ENCODE measurements at places on chromosomes 2 and 18.

DNA sequence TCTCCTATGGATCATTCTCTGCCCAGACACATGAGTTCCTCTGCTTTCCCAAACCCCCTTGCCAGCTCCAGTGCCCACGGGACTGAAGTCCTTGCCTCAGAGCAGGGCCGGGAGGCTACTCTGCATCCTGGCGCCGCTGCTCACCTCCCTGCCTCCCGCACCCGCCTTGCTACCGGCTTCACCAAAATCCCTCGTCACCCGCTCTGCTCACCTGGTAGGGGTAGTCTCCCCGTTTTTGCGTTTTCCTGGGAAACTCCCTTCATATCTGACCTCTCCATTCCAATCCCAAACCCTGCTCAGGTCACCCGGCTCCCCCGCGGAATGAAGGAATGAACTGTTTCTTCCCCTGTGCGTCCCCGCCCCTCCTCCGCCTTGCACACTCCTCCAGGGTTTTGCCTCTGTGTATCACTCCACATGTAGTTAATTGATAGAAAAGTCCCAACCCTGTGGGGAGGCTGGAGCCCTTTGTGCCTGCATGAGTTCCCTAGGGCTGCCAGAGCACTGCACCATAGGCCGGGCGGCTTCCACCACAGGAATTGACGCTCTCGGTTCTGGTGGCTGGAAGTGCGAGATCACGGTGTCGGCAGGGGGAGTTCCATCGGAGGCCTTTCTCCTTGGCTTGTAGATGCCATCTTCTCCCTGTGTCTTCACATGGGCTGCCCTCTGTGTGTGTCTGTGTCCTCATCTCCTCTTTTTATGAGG, 2.0 kb upstream of the DGKD start:
- DNase-seq: no peak

GRCh38 chr2:44135771-44136170, 32.9 kb upstream of the PPM1B start:
- DNase-seq: no peak

- no peak for DNase-seq
These were observed 2.7 kb upstream of the SLC66A3 start for GRCh38 chr2:11152591-11152990.

GRCh38 chr2:8217468-8218030, 464.3 kb upstream of the ID2 start:
- no peak for DNase-seq

DNA sequence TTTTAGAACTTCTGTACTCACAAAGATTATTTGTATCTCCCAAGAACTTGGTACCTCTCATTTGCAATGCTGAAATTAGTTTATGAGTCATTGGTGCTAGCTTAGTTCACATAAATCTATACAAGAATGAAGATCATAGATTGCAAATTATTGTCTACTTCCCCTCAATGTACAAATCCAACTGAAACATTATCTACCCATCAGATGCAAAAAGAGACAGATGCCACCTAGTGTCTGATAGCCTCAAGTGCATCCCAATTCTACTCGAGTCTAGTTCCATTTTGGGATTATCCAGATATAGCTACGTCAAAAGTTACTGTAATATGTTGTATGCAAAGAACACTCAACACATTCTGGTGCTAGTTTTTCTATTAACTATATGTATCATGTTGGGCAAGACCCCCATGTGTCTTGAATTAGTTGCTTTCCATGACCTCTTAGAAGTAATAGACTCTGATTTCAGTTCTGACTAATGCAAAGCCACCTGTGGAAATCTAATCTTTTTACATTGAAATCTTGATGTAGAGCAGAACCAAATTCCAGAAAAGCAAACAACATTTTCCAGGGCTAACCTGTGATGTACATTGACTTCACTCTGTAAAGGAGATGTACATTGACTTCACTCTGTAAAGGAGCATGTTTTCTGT, 210.0 kb downstream of the RBM43 start:
- DNase-seq: no peak

GRCh38 chr2:95372845-95373244, 29.7 kb upstream of the FAHD2A start:
- DNase-seq: peak; percentile 83

DNA sequence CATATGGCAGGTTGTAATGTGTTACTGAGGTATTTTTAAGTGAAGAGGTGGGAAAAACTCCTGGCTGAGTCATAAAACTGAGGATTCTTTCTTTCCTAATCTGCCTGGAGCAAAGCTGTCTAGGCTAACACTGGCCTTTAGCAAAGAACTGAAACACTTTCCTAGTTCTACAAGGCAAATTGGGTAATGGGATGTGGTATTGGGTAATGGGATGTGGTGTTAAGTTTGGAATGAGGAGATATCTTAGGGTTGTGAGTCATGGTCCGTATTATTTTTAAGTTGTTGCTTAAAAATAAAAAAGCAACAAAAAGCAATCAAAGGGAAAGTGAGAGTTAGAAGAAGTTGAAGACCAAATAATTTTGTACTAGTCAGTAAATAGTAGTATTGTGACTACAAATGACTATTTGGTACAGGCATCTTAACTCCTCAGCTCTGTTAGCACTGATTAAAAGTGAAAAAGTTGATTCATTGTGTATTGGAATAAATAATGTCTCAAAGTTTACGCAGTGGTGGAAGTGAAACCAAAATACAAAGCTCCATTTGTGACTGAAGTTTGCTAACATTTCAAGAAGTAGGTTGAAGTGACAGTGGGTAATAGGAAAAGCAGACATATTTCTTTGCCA, 216.8 kb downstream of the CAMKMT start:
- DNase-seq: no peak

DNA sequence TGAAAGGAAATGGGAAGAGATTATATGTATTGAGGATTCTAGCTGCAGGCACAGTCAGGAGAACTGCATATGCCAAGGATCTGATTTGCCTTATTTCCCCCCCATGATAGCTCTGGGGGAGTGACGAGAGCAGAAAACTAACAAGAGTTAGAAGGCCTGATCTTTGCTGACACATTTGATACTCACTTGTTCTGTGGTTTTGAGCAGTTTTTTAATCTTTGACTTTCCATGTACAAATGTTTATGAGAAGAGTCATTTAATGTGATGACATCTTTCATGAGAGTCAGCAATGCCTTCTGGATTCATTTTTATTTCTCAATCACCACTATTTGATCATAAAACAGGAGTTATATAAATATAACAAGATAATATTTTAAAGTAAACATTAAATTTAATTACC, 12.7 kb upstream of the SERPINB7 start:
- no peak for DNase-seq

GRCh38 chr2:208373460-208374089, 33.0 kb upstream of the PTH2R start:
- no peak for DNase-seq

GRCh38 chr18:24051031-24051947, 36.7 kb downstream of the TTC39C start:
- DNase-seq: no peak

DNA sequence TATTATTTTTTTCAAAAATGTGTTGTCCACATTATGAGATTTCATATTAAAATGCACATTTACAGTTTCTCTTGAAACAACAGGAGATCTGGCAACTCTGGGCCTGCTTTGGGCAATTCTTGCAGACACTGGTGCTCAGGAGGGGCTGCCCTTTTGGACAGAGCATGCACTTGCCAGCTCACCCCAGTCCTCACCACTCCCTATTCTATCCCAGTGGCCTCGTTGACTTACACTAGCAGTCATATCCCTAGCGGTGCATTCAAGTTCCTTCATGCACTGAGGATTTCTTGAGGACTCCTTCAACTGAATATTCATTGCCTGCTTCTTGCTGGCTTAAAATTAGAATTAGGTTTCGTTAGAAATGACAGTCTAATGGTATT, 87.9 kb upstream of the FHL2 start:
- no peak for DNase-seq

- DNase-seq: no peak
These were observed 5.7 kb downstream of the SPOPL start for GRCh38 chr2:138507267-138507666.

DNA sequence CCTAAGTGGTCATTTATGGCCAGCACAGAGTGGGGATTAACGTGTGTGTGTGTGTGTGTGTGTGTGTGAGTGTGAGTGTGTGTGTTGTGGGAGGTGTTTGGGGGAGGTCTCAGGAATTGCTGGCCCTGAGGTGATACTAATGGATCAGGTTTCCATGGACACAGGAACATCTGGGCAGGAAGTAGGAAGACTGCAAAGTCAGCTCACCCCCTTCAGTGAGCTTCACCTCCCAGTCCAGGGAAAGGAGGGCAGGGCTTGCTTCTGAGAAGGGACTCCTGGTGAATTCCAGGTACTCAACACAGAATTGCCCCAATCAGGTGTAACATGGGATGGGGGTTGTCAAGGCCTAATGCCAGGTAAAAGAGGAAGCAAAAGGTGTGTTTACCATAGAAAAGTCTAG, 30.3 kb upstream of the IL1R1 start:
- DNase-seq: no peak

DNA sequence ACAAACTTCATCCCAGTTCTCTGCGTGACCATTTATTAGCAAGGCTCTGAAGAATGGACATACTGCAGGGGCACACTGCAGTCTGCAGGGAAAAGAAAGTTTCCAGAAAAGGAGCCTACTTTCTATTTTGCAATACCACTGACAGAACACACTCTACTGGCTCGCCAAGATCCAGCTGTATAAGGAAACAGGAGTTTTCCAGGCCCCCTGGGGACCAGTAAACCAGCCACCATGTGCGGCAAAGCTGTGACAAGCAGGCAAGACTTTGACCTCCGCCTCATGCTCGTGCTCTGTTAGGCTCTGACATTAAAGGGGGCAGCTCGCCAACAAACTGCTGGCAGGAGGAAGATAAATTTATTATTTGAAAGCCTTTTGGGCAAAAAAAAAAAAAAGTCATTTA, 67.3 kb downstream of the CCBE1 start:
- no peak for DNase-seq

DNA sequence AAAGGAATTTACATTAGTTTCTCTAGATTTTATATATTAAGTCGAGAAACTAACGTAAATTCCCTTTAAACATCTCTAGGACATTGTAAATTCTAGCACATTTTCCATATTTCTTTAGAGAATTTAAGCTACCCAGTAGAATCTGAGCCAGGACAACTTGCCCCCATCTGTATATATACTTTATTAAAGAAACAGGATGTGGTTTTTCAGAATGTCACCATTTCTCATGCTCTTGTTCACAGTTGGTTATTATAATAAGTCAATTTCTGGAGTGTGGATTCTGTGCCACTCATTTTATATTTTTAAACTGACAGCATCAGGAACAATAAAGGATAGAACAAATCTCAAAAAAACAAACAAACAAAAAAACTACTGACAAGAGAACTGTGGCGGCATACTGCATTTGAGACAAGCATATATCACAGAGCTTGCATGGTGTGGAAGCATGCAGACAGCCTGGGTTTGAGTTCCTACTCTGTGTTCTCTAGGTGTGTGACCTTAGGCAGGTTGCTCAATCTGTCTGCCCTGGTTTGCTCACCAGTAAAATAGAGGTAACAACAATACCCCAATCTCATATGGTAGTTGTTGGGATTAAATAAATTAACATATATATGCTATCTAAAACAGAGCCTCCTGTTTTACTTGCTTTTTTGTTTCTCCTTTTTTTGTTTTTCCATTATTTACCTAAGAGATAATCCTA, 61.4 kb upstream of the DNER start:
- no peak for DNase-seq

DNA sequence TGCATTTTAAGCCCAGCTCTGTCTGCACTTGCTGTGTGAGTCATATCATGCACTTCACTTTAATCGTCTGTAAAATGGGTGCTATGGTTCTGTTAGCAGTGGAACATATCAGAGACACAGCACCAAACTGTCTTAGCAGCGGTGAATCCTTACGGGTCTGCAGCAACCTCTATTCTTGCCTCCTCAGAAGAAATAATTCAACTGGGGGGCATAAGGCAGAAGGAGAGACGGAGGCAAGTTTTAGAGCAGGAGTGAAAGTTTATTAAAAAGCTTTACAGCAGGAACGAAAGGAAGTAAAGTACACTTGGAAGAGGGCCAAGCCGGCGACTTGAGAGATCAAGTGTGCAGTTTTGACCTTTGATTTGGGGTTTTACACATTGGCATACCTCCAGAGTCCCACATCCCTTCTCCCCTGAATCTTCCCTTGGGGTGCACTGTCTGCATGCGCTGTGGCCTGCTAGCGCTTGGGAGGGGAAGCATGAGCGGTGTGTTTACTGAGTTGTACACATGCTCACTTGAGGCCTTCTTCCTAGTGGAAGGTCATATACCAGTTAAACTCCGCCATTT, 109.8 kb downstream of the DDX1 start:
- DNase-seq: no peak

DNA sequence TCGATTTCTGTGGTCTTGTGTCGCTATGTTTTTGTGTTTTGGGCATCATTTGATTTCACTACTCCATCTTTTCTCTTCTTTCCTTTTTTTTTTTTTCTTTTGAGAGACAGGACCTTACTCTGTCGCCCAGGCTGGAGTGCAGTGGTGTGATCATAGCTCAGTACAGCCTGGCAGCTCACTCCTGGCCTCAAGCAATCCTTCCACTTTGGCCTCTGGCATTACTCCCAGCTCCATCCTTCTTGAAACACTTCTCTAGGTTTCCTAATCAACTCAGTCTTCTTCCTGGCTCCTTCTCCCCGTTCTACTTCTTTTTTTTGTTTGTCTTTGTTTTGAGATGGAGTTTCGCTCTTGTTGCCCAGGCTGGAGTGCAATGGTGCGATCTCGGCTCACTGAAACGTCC, 26.5 kb downstream of the TCF23 start:
- DNase-seq: no peak

DNA sequence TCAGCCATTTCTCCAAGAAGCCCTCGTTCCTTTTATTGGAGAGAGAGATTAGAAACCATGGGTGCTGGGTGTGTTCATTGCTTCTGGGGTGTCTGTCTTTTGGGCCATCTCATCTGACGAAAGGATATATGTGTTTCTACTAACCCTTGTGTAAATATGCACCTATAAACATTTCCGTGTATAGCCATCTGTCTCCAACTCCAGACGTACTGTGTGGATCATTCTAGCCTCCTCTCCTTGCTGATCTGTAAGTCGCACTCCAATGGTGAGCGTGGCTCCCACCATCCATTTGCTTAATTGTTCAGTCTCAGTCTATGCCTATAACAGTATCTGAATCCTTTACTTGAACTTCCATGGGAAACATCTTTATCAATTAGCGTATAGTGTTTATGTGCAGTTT, 1.8 kb downstream of the RBFA start:
- no peak for DNase-seq

GRCh38 chr18:75562216-75562615, 134.7 kb upstream of the SMIM21 start:
- no peak for DNase-seq

- DNase-seq: no peak
These were observed 28.5 kb downstream of the TMEM18 start for GRCh38 chr2:648476-649424.

- DNase-seq: no peak
These were observed 97.2 kb downstream of the PIK3C3 start for GRCh38 chr18:42052122-42052708.

DNA sequence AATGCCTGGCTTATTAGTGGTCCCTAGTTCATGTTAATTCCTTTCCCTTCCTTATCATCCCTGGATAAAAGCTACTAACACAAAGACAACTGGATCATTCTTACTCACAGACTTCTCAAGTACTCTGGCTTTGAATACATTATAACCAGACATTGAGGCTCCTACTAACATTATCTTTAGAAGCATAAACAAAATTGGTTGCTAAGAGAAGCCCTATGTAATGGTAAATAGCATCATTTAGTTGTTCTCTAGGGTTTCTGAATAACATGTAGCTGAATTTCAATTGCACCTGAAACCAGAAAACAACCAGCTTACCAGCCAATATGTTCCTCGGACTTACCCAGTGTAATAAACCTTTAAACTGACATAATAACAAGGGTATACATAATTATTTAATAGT, 114.1 kb upstream of the NCKAP5 start:
- DNase-seq: no peak

Data from chondrocyte (in vitro differentiated cells).